NCI-H187 treated with DMSO at 0.1 percent for 48 hours (cell line): ENCODE measurements at places on chromosomes 11 and 22.

GRCh38 chr11:24575392-24575791 lies 78.5 kb downstream of the LUZP2 start:
- DNase-seq = no peak

DNA sequence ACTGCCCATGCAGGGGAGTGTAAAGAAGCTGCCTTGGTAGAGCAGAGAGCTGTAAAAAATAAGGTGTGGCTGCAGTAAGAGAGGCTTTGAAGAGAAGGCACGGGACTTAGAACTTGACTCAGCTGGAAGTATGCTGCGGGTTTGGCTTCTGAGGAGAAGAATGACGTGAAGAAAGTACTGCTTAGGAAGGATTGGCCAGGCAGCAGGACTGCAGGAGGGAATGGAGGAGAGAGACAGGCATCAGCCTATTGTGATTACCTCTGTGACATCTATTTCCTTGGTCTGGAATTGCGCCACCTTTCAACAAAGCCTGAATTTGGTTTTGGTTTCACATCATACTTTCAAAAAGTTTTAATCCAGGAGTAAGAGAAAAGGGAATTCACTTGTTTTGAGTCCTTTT lies 22.5 kb downstream of the PRRG4 start:
- no peak for DNase-seq

DNA sequence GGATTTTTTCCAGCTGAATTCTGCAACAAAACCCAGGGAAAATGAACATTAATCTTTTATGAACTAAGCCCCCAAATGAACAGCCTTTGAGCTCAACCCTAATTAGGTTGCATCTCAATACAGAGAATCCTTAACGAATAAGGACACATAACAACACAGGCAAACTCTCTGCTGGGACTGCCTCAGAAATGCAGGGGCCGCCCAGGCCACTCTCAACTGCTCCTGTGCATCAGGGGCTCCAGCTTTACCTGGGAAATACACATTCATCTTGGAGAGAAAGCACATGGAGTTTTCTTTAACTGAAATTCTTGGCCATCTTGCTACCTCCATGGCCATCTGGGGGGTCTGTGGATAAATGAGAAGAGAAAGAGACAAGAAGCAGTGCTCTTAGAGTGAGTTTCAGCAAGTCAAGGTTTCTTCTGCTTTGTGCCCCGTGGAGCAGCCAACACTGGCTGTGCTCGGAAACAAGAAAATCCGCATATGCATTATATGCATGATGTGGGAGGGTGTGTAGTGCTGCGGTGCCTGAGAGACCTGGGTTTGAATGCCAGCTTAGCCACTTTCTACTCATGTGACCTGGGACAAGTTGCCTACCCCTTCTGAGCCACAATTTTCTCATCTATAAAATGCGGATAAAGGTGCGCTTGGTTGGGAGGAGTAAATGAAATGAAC lies 81.9 kb upstream of the RCN1 start:
- DNase-seq = no peak

DNA sequence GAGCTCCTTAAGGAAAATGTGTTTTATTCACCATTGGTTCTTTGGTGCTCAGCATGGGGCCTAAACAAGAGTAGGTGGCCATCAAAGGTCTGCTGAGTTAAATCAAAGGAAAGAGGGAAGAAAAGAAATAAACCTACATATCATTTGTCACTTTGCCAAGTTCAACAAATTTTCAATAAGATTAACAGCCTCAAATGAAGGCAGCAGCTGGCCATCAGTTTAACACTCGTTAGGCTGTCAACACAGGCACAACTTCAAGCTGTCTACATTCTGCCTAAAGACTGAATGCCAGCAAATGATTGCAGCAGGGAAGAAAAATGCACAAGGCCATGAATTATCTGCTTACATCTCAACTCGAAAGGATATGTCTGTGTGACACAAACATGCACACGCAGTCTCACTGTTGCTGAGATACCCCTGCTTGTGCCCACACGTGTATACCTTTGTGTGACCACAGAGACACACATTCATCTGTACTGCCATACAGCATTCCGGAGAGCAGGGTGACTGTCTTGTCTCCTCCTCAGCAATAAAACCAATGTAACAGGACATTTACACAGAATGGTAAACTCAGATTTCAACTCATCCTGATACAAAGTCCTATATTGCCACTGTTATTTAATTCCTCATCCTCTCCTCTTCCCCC lies 40.1 kb downstream of the TRIM66 start:
- no peak for DNase-seq

DNA sequence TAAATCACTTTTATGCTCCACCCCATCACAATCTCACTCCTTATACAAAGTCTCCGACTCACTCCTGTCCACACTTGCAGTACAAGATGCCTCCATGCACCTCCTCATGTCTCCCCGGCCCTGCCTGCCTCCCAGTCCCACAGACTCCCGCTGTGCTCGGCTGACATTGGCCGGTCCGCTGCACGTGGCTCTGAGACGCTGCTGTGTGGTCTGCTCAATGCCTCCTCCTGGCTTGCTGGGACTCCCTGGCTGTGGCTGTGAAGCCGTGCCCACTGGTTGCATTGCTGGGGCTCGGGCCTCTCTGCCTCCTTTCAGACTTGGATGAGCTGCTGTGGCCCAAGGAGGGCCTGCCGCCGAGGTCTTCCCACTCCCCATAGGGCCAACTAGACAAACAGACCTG lies 224.0 kb upstream of the B3GAT1 start:
- no peak for DNase-seq

DNA sequence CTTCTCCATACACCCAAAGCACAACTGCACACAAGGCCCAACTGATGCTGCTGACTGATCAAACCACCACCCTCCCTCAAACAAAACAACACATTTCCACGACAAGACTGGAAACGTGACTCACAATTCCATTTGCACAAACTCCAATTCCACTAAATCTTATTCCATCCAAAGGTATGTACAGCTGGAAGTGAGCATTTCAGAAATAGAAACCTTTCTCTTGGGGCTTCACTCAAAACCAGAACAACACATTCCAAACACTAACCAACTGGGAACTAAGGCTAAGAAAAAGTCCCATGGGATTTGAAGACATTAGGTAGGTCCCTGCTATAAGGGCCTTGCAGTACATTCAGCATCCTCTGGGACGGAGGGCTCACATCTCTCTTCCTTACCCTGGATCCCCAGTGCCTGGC lies 19.6 kb downstream of the MORC2 start:
- DNase-seq = no peak

GRCh38 chr11:18749681-18750319 lies 23.8 kb upstream of the IGSF22 start:
- DNase-seq = no peak

- DNase-seq = no peak
Observed at GRCh38 chr11:49505231-49505630, 296.8 kb upstream of the FOLH1 start.

DNA sequence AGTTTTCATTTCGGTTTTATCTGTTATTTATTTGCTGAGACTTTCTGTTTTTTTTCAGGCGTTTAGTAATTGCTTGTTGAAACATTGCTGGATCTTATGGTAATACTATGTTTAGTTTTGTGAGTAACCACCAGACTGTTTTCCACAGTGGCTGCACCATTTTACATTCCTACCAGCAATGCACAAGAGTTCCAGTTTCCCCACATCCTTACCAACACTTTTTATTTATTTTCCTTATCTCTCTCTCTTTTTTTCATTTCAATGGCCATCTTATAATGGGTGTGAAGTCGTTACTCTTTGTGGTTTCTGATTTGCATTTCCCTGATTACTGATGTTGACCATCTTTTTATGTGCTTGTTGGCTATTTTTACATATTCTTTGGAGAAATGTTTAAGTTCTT lies 23.7 kb downstream of the USP47 start:
- DNase-seq = no peak

- DNase-seq = no peak
Observed at GRCh38 chr22:22555596-22555995, 3.5 kb downstream of the PRAME start.

DNA sequence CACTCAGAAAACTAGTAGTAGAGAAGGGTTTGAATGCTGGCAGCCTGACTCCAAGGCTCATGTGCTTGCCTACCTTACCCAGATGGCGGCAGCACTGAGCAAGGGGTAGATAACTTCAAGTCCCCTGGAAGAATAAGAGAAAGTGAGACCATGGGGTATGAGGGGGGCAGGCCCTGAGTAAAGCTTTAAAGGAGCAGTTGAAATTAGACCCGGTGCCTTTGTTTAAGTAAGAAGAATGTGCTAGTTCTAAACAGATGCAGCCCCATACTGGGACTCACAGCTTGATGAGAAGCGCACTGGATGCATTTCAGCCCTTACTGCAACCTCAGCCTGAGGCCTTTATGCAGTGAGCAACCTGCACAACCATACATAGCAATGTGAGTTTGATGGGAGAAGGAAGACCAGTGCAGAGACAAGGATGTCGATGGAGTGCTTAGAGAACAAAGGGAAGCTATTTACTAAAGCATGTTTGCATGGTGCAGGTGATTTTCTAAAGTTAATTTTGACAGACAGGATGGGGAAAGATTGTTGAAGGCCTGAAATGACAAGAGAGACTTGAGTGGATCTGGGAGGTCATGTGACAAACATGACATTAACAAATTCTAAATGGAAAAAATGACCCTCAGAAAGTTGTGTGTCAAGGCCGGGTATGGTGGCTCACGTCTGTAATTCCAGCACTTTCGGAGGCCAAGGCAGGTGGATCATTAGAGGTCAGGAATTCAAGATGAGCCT lies 27.1 kb upstream of the TMA7B start:
- DNase-seq = no peak

DNA sequence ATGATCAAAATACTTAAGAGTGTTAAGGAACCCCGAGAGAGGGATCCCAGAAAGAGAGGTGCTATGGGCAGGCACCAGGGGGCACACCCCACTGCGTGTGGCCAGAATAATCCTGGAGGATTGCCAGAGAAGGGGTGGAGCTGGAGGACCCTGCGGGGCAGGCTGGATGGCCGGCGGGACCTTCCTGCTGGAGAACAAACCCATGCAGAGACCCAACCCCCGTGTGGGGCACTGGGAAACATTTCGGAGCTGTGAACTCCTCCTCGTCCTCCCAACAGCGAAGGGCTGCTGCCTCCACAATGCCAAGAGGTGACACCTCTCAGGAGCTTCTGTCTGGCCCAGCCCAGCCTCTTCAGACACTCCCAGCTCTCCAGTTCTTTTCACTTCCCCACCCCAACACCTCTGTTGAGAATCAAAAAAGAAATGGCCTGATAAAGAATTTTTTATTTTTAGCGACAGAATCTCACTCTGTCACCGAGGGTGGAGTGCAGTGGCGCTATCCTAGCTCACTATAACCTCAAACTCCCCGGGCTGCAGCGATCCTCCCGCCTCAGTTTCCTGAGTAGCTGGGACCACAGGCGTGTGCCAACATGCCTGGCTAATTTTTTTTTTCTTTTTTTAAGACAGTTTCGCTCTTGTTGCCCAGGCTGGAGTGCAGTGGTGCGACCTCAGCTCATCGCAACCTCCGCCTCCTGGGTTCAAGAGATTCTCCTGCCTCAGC lies 25.6 kb downstream of the RHOD start:
- no peak for DNase-seq

- no peak for DNase-seq
Observed at GRCh38 chr11:3086671-3087150, 29.5 kb upstream of the CARS1 start.

DNA sequence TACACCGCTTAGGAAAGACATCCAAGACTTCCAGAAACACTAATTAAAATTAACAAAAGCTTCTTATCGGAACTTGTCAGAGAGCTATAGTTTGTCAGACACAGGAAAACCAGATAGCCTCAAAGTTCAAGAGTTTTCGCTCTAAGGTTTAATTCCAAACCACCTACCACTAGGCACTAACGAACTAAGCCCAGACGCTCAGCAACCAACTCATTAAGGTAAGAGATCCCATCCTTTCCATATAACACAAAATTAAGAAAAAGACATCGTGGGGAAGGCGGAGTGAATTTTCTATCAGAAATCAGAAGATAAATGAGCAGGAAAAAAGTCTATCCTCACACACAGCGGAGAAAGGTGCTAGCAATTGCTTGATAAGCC lies 382 bp downstream of the IMMP1L start:
- no peak for DNase-seq

- DNase-seq = no peak
Observed at GRCh38 chr11:33394431-33395109, 137.4 kb downstream of the HIPK3 start.

DNA sequence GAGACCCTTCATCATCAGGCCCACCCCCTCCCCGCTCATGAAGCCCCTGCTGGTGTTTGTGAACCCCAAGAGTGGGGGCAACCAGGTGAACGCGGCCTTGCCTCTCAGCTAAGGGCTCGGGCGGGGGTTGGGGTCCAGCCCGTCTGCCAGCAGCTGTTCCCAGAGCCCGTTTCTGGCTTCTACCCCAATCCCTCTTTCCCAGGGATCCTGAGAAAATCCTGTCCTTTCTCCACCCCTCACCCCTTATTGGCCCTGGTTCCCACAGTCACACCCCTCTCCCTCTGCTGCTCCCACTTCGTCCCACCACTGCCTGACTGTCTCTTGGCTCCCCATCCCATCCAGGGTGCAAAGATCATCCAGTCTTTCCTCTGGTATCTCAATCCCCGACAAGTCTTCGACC lies 9.4 kb upstream of the MDK start:
- no peak for DNase-seq

DNA sequence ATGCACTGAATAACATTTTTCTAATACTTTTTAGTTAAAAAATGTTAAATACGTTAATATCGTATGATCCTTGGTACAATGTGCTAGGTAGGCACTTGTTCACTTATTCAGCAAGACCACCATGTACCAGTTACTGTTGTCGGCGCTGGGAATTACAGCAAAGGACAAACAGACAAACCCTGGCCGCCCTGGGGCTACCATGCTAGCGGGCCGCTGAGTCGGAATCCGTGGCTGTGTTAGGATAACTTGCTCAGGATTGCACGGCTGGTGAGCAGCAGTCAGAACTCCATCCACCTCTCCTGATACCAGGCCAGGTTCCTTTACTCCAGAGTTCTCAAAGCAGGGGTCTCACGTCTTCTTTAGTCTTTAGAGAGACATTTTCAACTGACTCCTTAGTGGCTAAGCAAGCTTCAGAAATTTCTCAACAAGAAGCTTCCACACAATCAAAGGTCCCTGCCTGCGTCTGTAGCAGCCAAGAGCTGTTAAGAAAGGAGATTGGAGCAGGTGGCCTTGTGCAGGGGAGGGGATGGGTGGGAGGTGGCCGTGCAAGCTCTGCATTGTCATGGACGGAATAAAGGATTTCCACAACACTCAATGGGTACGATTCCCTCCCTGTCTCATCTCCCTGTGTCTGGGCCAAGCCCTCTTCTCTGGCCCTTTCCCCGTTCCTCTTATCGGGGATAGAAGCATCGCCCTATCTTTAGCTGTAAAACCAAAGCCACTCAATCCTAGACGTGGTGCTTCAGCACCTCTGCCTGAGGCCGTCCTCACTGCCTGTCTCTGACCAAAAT lies 39.8 kb upstream of the NNMT start:
- DNase-seq = no peak
